ENCODE measurements at places on chromosomes 5 and 9.

GRCh38 chr9:136244969-136245218, 718 bp downstream of the QSOX2 start:
- no peak for DNase-seq

DNA sequence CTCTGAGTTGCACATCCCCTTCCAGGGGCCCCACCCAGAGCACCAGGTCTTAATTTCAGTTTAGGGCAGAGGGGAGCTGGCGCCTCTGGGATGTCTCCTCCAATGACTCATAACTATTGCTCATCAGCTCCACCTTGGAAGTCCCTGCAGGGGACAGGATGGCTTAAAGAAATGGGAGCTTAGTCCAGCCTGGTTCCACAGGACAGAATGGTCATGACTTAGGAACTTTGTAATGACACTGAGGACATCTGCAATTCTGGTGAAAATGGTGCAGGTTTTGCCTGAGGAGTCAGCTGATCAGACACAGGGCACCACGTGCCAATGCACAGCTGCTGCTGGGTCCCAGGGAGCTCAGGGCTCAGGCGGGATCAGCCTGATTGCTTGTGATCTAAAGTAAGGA, 16.4 kb upstream of the PPP1R26 start:
- DNase-seq, result no peak

DNA sequence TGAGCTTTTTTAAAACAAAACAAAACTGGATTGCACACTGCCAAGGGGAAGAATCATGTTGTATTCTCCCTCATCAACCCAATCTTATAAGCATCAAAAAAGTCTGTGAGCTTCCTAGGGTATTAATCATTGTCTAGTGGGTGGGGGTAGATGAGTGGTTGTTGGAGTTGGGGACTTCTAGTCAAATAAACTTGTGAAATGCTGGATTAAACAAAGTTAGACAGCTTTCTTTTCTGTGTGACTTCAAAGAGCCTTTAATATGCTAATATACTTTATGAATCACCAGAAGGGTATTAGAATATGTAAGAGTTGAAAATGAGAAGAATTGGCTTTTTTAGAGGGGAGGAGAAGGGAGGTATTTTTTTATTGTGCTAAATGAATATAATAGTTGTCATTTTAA, 87.7 kb downstream of the GALNT10 start:
- no peak for DNase-seq

DNA sequence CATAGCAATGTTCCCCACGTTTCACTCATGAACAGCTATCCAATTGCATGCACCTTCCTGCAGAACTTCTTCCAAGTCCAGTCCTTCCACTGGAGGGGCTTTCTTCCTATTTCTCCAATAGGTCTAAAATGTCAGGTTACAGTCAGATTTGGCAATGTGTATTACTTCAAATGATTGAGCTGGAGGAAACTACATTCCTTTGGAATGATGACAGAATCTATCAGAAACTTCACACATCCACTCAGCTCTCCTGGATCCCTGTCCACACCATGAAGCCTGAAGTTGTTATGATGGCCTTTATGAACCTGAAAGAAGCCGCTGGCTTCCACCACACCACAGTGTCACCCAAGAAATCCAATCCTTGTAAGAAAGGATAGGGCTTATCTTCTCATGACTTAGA, 32.2 kb downstream of the FBXW2 start:
- DNase-seq, result no peak

GRCh38 chr5:21856987-21857386, 996.2 kb downstream of the CDH12 start:
- no peak for DNase-seq

DNA sequence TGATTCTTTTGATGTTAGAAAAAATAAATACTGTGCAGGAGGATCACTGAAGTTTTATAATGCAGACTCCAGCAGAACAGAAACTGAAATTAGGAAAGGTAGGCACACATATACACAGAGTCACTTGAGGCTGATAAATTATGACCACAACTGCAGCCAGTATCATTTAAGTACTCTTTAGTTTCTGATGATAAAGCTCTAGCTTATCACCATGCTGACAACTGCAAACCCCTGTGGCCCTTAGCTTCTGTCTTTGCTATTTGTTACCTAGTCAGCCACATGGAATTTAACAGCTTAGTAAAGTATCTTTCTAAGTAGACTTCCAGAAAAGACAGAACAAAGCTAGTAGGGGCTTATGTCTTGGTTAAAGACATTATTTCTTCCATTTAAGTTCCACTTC, 734.8 kb upstream of the CDH6 start:
- DNase-seq, result no peak

DNA sequence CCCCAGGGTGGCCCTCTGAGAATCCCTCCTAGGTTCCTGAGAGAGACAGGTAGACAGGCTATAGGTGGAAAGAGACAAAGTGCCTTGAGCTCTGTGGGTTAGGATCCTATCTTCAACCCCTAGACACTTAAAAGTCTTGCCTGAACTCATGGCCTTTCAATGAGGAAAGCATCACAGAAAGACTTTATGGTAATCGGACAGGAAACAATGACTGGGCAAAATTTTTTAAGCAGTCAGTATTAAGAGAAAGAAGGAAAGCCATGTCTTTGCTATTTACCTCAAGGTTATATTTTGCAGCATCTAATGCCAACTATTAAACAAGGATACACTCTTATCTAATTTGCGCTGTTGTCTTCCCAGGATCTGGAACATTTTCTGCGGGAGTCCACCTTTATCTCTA, 93.2 kb downstream of the PCSK1 start:
- no peak for DNase-seq

GRCh38 chr5:140213370-140213983, 38.5 kb downstream of the CYSTM1 start:
- DNase-seq, result no peak

DNA sequence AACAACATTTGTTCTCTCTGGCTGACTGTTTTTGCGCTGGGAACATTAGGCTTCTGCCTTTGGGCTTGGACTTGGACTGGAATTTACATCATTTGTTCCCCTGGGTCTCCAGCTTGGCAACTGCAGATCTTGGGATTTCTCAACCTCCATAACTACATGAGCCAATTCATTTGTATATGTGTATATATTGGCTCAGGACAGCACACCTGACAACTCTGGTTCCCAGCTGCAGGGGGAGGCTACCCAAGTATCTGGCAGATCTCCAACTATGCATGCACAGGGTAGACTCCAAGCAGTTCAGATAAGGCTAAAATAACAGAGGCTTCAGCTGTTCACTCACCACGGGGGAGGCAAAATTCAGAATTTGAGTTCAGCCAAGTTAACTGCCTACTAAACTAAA, 31.6 kb upstream of the F2RL1 start:
- DNase-seq, result no peak

DNA sequence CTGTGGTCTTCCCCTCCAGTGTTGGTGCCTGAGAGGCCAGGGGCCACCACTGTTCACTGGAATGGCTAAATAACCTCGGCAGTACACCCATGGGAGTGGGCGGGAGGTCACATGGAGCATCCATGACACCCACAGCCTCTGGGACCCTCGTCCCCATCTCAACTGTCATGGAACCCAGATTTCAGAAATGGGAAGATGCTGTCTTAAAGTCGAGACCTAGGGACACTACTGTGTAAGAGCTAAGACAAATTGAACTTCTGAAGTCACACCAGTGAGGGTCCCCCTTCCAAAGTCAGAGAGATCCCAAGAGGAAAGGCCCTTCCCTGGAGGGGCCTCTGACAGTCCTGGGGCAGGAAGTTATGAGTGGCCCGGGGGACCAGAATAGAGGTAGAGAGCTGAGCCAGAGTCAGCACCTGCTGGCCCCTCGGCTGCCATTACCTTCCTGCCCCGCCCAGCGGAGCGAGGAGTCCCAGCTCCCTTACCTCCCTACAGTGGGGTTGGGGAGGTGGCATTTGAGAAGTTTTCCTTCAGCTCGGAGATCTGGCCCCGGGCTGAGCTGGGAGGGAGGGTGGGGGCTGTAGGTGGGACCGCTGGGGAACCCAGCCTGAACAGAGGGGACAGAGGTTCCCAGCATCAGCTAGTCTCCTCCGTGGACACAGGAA, 7.6 kb downstream of the BARX1 start:
- DNase-seq, result no peak

DNA sequence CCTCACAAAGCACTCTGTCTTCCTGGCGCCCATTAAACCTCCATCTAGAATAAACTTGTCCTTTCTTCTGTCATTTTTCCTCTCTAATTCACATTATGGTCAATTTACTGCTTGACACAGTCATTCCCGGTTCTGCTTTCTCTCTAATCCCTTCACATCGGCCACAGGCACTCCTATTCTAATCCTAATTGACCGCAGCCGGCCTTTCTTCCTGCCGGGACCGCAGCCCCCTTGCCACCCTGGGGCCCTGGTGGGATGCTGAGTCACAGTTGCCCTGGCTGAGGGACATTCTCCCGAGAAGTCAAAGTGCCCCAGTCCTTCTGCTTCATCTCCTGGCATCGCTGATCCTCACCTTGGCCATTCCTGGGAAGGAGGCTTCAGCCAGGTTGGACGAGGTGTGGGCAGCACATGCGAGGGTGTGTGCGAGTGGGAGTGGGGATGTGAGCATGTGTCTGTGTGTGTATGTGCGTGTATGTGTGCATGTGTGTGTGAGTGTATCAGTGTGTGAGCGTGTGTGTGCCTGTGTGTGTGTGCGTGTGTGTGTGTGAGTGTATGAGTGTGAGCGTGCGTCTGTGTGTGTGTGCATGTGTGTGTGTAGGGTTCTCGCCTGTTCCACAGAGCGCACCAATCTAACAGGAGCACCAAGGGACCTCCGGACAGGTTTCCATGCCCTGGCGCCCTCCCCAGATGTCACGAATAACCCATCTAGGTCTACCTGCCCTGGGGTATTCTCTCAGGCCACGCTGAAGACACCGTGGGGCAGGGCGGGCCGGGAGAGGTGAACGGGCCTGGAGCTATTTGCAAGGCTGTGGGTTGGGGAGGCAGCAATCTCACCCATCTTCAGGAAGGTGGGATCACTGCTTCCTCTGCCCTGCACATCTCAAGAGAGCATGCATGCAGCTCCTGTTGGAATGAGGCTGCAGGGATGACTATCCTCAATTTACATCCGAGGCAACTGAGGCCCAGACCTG, 191.2 kb downstream of the PAX5 start:
- DNase-seq, result no peak

- DNase-seq, result no peak
These were observed 50.2 kb upstream of the IL31RA start for GRCh38 chr5:55800924-55801323.

GRCh38 chr9:133334161-133334560, 1.8 kb downstream of the SURF6 start:
- no peak for DNase-seq

DNA sequence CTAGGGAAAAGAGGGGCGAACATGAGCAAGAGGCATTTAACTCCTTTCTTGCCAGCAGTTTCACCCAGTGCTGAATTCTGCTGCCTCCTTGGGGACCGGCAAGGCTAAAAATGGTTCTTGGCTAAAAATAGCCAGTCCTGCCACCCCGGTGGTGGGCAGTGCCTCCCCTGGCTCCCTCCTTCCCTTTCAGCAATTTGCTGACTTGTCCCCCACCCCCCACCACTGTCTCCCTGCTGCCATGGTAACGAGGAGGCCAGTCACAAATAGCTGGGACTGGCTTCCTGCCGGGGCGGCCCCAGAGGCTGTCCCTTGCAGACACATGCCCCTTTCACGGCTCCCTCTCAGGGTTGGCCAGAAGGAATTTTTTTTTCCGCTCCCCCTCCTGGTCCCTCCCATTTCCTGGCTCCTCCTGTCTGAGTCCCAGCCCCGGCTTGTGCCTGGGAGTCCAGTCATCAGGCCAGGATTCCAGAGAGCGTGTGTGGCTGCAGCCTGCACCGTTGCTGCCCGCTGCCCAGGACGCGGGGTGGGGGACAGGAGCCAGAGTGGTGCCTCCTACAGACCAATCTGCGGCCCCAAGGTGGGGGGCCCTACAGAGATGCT, 130.3 kb downstream of the RGS3 start:
- no peak for DNase-seq

DNA sequence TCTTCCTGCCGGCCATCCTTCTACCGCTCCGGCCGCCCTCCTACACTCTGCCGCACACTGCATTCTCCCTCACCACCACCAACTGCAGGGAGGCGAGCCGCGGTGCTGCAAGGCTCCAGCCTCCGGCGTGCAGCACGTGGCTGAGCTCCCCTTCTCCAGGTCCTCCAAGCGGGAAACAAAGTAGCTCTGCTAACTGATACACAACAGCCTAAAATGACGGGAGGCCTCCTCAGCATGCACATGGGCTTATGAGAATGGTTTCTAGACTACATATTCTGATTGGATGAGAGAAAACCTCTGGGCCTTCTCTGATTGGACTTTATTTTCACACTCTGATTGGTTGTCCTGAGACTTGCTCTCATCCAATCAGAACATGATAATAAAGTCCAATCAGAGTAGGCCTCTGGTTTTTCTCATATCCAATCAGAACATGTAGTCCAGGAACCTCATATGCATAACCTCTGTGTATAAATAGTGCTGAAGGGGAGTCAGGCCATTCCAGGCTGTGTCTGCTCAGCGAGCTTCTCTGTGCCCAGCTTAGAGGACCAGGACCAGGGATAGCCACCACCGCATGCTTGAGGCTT, 27.0 kb upstream of the ZNF354B start:
- DNase-seq, result no peak

DNA sequence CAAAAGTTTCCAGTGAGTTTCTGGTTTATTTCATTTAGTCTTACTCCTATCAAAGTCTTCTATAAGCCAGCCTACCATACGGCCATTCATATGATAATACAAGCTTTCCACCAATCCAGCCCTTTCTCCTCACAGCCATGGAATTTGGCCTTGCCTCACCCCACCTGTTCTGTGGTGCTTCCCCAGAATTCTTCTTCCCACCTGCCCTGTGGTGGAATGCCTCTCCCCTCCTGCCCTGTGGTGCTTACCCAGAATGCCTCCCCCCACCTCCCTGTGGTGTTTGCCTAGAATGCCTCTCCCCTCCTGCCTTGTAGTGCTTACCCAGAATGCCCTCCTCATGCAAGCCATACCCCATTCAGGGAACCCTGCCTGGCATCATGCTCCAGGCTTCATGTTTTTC, 90.3 kb upstream of the APC start:
- DNase-seq, result no peak

- DNase-seq, result no peak
These were observed 92.5 kb upstream of the ZNF366 start for GRCh38 chr5:72599519-72600370.

GRCh38 chr5:168563959-168564358, 15.2 kb downstream of the PANK3 start:
- DNase-seq, result no peak

- DNase-seq, result no peak
These were observed 108.2 kb upstream of the SPATA31D4 start for GRCh38 chr9:81819859-81820546.

DNA sequence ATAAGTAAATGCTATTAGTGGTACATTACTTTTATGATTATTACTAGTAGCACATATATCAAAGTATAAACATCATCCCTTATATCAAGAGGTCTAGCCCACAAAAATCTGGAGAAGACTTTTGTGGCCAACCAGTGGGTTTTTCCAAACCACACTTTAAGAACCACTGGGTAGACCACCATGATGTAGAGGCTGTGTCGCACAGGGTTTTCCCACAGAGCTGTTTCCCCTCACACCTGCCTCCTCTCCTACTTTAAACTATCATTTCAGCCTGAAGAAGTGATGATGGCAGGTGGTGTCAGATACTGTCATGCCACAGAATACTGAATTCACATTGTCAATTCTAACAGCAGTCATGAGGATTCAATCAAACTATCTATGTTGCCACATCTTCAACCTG, 109.2 kb downstream of the FBXW11 start:
- no peak for DNase-seq

Measured in activated CD8-positive, alpha-beta memory T cell treated with anti-CD3 and anti-CD28 coated beads for 1 hour (primary cell).